Activated CD4-positive, alpha-beta T cell treated with anti-CD3 and anti-CD28 coated beads for 36 hours (primary cell): ENCODE measurements at places on chromosomes 2 and 18.
A peak's percentile ranks its signal among the peaks of the same experiment; 100 is the strongest.

- DNase-seq, result no peak
These were observed 57.8 kb upstream of the ITGB6 start for GRCh38 chr2:160257743-160258491.

DNA sequence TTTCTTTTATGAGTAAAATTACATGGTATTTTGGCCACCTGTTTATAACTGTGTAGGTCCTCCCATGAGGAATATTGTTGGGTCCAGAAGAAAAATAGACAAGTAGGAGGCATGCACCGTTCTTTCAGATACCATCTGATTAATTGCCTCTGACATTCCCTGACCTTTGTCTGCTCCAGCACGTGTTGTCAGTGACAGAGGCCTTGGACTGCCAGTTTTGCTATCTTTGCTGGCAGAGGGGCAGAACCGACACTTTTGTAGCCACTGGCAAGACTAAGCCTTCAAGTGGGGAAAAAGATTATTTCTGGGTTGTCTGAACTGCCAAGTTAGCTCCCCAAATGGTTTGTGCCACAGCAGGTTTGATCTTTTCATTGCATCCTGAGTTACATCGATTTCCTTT lies 276.9 kb downstream of the CAMKMT start:
- DNase-seq, result no peak

GRCh38 chr2:231418820-231419640 lies 23.5 kb downstream of the B3GNT7 start:
- DNase-seq, result no peak

GRCh38 chr18:39191931-39192330 lies 1626.3 kb upstream of the CELF4 start:
- DNase-seq, result no peak

DNA sequence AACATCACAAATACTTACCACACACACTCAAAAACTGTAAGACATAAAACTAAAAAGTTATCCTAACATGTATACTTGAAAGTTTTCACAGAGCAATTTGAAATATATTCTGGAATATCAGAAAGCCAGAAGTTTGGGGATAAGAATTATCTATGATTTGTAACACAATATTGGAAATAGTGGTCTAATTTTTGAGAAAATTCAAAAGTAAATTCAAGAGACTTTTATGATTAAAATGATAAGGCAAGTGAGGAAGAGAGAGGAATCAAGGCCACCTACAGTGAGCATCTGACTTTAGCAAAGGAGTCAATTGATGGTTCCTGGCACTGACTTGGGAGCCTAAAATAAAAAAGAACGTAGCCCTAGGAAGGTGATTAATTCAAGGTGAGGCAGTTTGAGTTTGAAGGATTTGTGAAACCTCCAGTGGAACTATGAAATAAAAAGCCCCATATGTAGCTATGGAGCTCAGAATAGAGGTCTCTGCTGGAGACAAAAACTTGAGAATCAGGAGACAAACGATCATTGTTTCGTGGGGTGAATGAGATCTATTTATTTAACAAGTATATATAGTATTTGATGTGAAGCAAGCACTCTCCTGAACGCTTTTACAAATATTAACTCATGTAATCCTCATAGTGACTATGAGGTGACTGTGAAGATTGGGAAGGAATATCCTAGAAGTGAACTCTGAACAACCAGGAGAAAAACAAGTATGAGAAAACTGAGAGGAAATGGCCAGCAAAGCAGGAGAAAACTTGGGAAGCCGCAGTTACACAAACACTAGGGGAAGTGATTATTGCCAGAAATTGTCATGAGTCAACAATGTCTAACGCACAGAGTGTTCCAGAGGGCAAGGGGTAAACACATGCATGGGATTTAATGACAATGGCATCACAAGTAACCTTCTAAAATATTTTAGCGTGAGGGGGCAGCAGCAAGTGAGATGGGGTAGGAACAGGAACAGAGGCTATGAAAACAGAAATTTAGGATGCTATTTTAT lies 12.8 kb downstream of the TFPI start:
- DNase-seq, result no peak

DNA sequence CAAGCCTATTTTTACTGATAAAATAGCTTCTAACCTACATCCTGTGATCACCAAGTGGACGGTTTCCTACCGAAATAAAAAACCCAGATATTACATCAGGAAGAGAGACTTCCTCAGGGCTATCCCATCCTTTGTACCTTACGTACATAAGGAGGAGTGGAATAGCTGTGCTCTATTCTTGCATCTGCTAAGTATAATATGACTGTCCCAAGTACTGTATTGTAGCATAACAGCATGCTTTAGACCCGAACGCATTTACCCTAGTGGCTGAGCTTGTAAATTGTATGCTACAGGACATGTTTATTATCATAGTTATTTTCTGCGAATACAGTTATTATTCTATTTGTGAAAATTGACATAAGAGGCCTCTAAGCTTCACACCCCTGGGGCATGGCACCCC lies 302.4 kb downstream of the CLIP4 start:
- no peak for DNase-seq

DNA sequence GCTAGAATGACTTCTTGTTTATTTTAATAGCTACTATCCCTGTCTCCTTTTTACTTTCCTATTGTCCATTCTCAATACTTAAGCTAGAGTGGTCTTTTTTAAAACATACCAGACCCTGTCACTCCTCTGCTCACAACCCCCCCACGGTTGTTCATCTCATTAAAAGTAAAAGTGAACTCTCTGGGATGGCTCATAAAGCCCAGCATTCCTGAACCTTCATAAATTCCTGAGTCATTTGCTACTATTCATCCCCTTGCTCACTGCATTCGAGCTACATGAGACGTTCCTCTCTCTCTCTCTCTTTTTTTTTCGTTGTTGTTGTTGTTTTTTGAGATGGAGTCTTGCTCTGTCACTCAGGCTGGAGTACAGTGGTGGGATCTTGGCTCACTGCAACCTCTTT lies 148.7 kb upstream of the DSEL start:
- DNase-seq, result no peak

DNA sequence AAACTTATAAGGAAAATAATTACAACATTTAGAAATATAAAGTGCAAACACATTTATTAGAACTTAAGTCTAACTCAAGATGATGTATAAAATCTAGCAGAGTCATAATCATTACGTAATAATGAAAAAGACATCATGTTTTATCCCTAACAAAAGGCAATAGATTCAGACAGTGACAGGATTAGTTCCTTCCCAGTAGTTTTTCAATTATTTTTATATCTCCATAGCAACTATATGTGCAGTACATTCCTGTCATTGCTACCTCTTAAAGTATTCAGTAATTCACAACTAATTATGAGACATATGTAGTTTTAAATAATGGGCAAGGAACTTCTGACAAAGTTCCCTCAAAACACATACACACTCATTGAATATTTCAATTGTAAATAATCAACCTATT lies 687.9 kb downstream of the CCDC85A start:
- DNase-seq, result no peak

DNA sequence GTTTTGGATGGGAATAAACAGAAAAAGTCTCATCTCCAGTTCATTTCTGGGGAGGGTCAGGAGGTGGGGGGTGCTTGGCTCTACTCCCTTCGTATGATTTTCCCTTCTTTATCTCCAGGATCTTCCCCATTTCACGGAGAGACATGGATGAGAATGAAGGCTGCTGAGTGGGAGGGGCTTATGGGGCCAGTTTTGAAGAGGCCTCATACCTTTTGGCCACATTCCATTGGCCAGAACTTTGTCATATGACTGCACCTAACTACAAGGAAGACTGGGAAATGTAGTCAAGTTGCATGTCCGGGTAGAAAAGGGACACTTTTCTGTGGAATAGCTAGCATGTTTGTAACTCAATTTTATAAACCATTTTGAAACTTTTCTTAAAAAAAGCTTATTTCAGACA lies 117.6 kb downstream of the NEDD4L start:
- DNase-seq, result no peak

DNA sequence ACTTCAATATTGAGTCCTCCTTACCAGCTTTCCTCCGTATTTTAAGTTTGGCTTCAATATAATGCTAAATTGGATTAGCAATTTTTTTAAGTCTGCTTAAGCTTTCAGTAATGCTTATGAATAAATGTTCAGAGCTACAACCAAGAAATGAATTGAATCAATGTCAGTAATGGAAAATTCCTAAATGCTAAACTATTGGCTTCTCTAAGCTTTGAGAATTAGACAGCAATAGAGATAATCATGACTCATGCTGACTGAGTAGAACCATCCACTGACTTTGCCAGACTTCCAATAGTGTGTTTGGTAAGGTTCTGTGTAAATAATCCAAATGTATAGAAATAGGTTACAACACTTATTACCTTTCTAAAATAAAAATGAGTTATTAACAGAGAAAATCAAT lies 8.9 kb upstream of the PDE1A start:
- no peak for DNase-seq

- DNase-seq, result no peak
These were observed 11.4 kb upstream of the OTOF start for GRCh38 chr2:26489213-26489850.

GRCh38 chr2:39567507-39567906 lies 98.2 kb upstream of the TMEM178A start:
- no peak for DNase-seq

- DNase-seq, result no peak
These were observed 431.1 kb upstream of the CDH19 start for GRCh38 chr18:67035026-67035425.

GRCh38 chr2:199833525-199833924 lies 17.5 kb downstream of the FTCDNL1 start:
- DNase-seq, result no peak

- no peak for DNase-seq
These were observed 97.0 kb downstream of the KYNU start for GRCh38 chr2:142974288-142975024.

DNA sequence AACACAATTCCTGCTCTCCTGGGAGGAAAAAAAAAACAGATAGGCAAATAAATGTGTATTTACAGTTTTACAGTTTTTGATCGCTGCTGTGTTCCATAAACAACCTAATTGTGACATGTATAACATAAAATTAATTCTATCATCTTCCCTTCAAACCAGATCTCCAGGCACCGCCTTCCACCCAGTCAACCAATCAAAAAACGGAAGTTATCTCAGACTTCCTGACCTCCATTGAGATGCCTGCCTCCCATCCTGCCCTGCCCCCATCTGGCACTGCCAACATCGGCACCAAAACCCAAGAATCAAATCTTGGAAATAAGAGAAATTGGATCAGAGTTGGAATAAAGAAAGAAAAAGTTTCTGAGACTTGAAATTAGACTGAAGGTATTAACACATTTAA lies 3.1 kb upstream of the RIOK3 start:
- no peak for DNase-seq

GRCh38 chr18:37538526-37539205 lies 26.9 kb downstream of the CELF4 start:
- DNase-seq, result no peak

DNA sequence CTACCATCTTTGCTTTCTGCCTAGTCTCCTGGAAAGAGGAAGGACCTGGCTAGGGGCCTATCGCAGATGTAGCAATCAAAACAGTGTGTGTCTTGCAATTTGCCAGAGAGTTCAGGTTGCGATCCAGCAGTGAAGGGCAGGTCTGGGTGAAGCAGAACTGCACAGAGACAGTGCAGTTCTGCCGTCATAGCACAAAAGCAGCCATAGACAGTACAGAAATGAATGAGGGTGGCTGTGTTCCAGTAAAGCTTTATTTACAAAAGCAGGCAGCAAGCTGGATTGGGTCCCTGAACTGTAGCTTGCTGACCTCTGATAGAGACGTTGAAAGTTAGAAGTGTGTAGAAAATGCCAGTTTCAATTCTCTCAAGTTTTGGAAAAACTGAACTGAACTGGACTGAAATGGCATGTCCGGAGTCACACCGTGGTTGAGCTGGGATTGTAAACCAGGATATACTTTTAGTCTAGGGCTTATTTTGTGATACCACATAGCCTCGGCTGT lies 186.8 kb downstream of the LTBP1 start:
- DNase-seq, result no peak

GRCh38 chr2:212484563-212485080 lies 54.0 kb downstream of the ERBB4 start:
- DNase-seq, result no peak

DNA sequence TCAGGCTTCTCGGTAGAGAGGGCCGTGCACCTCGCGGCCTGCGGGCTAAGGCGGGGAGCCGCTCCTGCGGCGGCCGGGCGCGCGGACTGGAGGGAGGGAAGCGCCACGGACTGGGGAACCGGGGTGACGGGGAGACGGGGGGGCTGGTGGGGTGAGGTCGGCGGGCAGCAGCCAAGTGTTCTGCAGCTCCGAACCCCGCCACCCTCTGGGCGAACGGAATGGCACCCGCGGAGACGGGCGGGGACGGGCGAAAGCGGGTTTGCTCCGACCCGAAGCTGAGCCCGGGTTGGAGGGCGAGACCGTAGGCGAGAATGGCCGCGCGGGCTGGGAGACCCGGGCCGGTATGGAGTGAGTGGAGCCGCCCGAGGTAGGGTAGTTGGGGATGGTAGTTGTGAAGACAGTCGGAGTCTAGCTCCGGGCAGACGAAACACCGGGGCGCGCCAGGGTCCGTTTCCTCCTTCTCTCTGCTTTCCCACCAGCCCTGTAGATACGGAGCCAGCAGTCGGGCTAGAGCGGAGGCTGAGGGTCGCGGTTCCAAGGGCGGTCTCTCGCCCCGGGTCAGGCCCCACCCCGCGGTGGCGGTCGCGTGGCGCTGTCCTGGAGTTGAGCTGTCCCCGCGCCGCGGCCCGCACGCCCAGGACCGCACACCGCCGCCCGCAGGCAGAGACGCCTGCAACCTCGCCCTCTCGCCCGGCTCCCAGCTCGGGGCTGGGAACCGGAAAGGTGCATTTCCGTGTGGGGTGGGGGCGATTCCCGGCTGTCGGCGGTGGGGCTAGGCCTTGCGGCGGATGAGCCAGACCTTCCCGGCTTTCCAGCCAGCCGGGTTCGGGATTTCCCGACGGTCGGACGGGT lies 160.3 kb upstream of the SIX2 start:
- DNase-seq, result peak; percentile 21

- DNase-seq, result no peak
These were observed 146.7 kb downstream of the EHBP1 start for GRCh38 chr2:62852254-62852653.

- DNase-seq, result no peak
These were observed 57.9 kb downstream of the FAM171B start for GRCh38 chr2:186751790-186752189.

DNA sequence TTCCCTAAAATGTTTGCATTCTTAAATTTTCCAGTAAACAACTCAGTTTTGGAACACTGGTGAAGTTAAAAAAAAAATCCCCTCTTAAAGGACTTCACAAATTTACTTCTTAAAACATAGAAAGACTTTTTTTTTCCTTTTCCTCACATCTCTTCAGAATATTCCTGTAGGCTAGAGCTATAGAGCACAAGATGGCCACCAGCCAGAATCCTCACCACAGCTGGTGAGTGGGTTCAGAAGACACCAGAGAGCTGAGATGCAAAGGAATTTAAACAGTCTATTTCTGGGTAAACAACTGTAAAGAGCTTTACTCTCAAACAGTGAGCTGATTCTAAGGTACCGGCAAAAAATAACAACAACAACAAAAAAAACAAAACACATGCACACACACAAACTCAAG lies 252.8 kb downstream of the LRP1B start:
- no peak for DNase-seq

DNA sequence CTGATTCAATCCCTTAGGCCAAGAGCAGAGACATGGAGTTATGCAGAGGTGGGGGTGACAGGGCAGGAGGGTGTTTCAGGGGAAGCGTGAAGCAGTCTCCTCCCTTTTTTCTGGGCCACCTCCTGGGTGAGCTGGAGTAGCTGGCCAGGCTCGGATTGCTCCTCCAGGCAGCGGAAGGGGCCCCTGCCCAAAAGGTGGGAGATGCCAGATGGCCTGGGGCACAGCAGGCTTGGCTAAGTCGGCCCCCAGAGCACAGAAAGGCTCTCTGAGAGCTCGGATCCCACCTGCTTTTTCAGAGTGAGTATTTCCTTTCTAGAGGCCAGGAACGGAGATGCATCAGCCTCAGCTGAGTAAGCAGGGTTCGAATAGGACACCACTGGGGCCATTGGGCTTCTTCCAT lies 196.9 kb downstream of the ANKRD30B start:
- no peak for DNase-seq
